IMR-90 (cell line): ENCODE measurements at places on chromosomes 1 and 21. TPM values are rescaled to one million over a fixed set of nuclear protein-coding genes. Genes with fewer than 3 reads are reported as not detected.

Gene SWT1
- total RNA-seq = 2.7 and 4.2 TPM in 2 replicates

Gene HSD3B1
- total RNA-seq = not detected in 2 replicates

Gene MROH7
- not detected in 2 replicates for total RNA-seq

Gene FCRL2
- not detected in 2 replicates for total RNA-seq

Gene FCN3
- not detected in 2 replicates for total RNA-seq

Gene HPCAL4
- total RNA-seq = not detected in 2 replicates
